ENCODE measurements at places on chromosomes 1 and 21.

GRCh38 chr1:109818271-109818987 lies 54.7 kb upstream of the EPS8L3 start:
- no peak for DNase-seq

GRCh38 chr1:196661345-196661744 lies 9.5 kb downstream of the CFH start:
- no peak for DNase-seq

GRCh38 chr1:201939148-201939547 lies 7.2 kb downstream of the LMOD1 start:
- DNase-seq = no peak

DNA sequence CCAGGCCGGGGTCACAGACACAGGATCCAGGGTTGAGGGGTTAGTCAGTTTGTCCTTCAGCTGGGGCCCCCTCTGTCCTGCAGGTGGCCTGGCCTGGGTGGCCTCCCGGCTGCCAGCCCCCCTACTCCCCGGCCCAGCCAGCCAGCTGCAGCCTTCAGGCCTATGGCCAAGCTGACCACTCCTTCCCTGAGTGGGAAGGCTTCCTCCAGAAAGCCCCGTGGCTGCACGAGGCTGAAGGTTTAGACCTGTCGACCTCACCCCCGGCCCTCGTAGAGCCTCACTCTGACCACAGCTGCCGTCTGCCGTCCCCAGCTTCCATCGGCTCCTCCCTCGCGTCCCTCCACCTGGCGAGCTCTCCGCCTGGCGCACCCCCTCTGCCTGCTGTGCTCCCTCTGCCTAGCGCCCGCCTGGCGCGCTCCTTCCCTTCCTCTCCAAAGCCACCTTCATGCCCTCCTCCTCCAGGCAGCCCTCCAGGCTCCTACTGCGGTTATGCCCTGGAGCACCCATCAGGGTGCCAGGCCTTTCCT lies 9.6 kb downstream of the TTLL10 start:
- no peak for DNase-seq
